CD4-positive, alpha-beta T cell treated with Interferon alpha-2 for 1 hour (primary cell): ENCODE measurements at places on chromosomes 1 and 21.

DNA sequence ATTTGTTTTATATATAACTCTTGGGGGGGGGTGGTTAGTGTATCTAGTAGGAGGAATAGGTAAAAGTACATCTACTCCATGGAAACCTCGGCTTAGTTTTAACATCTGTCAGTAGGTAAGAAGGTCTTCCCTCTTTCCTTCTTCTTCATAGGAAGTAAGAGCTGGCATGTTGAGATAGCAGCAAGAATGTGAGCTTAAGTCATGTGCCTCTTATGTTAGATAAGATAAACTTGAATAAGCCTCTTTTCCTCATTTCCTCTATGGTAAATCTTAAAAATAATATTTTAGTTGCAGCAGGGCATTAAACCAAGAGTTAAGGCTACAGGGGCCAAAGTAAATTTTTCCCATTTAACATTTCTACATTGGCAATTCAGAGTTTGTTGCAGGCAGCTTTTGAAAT lies 100.4 kb downstream of the MAP3K21 start:
- DNase-seq: no peak

DNA sequence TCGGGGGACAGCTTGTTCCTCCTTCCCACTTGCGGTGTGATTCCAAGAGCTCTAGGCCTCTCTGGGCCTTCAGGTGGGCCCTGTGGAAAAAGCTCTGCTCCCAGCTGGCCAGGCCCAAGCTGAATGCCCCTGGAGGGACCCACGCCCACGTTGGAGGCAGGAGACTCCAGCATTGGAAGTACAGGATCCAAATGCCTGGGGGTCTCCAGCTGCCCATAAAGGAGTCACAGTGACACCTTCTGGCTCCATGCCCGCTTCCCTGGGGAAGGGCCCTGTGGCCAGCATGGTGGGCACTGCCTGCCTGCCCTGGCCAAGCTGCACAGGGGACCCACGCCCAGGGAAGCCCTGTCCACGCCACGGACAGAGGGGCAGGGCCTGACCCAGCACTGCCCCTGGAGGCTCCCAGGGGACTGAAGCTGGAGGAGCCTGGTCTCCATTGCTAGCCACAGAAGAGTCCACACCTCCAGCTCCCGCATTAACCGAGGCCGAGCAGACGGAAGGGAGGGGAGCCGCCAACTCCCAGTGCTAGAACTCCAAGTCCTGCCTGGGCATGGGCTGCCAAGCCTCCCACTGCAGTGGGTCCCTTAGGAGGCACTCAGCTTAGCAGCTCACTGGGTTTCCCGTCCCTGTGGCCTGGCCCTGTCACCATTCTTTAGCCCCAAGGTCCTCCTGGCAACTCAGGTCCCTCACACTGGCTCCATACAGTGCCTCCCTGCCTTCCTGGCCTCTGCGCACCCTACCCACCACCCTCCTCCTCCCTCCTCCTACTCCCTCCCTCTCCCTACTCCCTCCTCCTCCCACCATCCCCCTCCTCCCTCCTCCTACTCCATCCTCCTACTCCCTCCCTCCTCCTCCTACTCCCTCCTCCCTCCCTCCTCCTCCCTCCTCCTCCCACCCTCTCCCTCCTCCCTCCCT lies 41.9 kb downstream of the WNT9A start:
- DNase-seq: no peak

GRCh38 chr1:193157360-193157759 lies 29.1 kb downstream of the B3GALT2 start:
- DNase-seq: no peak

GRCh38 chr21:41636636-41637630 lies 129.0 kb upstream of the TMPRSS2 start:
- DNase-seq: no peak

- no peak for DNase-seq
Measured at GRCh38 chr1:114108751-114109255, 44.9 kb downstream of the SYT6 start.

DNA sequence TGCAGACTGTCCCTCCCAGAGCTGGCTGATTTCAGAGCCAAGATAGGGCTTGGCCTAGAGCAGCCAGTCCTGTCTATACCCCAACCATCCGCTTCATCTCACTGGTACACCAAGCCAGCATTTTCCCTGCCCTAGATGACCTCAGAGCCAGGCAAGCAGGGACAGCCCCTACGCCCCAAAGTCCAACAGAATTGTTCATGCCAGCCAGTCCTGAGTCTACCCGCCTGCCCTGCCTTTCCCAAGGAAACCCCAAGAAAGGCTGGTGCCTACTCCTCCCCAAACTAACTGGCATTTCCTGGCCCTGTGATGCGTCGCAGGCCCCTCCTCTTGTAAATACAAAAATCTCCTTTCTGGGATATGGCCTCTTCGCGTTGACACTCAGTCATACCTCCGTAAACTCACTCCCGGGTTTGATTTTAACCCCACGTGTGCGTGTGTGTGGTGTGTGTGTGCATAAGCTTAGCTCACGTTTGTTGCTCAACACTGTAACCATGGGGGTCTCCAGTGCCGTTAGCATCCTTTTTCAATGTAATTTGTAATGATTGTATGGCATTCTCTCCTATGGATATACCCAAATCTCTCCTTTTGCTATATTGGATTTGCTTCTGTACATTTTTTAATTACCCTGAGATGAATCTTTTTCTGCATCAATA lies 75.3 kb downstream of the SIK1 start:
- DNase-seq: no peak

GRCh38 chr1:70440642-70441391 lies 29.7 kb downstream of the CTH start:
- DNase-seq: no peak
